ENCODE measurements at places on chromosomes 5 and 9.

DNA sequence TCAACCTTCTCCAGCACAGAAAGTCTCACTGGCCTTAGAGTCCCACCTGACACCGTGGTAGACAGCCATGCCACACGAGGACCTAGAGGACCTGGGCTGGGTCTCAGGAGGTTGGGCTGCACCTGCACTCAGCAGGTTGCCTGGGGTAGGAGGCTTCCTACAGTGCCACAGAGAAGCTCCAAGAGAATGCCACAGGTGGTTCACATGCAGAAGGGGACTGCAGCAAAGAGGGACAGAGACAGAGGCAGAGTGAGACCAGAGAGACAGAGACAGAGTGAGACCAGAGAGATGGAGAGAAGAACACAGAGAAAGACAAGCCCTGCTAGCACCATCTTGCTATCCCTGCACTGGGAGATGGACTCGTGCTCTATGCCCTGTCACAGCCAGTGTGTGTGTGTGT is 5.7 kb downstream of the CAMK2A start:
- no peak for DNase-seq

GRCh38 chr9:8349376-8349775 is 549.8 kb upstream of the DMAC1 start:
- no peak for DNase-seq

DNA sequence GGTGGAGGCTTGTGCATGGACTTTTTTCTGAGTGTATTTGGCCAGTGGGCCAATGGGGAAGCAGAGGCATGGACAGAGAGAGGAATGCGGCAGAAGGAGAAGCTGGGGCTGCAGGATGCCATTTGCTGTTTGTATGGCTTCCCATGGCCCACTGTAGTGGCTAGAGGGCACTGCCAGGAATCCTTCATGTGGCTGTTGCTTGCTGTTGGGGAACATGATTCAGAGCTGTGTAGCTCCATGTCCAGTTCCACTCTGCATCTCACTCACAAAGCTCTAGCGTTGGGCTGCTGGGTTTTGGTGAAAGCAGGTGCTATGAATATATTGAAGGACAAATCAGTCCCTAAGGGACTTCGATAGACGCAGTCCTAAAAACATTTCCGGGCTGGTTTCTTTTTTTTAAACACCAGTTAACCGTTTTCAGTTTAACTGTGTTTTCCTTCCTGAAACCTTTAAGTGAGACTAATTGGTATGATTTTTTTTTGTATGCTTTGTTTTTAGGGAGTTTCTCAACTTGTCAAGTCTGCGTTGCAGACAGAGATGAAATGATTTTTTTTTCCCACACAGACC is 51.3 kb downstream of the SLC22A5 start:
- DNase-seq = no peak

DNA sequence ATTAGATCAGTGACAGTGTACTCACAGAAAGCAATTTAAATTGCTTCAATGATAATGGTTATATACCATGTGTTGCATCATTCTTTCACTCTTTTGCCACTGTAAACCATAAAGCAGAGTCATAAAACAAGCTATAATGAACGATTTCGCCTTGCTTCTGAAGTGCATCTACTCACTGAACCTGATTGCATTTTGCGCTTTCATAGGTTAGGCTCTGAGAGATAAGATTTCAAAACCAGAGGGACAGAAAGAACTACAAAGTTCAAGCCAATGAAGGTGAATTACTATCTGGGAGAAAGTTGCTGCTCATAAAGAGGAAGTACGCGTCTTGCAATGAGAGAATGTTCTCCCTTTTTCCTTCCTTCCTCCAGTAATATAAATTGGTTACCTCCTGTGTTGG is 412.7 kb downstream of the CETN3 start:
- DNase-seq = no peak

- DNase-seq = no peak
Observed at GRCh38 chr9:114189823-114190562, 34.7 kb downstream of the COL27A1 start.

DNA sequence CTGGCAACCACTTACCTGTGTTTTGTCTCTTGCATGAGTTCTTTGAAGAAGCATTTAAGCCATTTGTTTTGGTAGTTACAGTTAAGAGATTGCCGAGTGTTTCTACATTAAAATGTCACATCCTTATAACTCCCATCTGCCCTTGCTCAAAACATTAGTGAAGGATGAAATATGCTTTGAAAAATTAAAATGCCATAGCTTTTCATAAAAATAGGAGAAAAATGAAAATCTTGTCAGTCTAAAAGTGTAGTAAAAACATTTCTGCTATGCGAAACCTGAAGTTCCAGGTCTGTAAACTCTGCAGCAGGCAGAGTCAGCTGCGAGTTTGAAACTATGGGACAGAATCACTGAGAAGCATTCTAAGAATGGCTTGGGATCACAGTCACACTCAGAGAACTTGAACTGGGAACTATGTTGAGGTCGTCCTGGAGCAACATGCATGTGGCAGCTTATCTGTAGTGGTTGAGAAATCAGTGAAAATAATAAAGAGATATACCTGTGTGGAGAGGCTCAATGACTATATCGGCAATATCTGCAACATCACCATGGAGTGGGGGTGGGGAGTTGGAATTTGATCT is 67.4 kb downstream of the RASGRF2 start:
- no peak for DNase-seq

- DNase-seq = no peak
Observed at GRCh38 chr9:92794426-92794825, 29.8 kb upstream of the BICD2 start.

- DNase-seq = no peak
Observed at GRCh38 chr9:119868694-119869093, 499.5 kb upstream of the BRINP1 start.

- no peak for DNase-seq
Observed at GRCh38 chr9:132919614-132920268, 24.7 kb downstream of the TSC1 start.

- DNase-seq = no peak
Observed at GRCh38 chr5:65663804-65664521, 39.1 kb downstream of the SHLD3 start.

DNA sequence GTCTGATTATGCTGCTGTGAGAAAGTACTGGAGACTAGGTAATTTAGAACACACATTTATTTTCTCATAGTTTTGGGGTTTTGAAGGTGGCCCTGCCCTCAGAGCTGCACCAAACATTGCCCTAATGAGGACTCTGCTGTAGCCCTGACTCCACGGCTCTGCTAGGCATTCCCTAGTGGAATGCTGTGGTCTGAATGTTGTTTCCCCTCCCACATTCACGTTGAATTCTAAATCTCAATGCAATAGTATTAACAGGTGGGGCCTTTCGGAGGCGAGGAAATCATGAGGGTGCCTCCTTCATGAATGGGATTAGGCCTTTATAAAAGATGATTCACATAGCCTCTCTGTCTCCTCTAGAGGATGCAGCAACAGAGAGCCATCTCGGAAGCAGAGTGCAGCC is 25.7 kb downstream of the GADD45G start:
- no peak for DNase-seq

DNA sequence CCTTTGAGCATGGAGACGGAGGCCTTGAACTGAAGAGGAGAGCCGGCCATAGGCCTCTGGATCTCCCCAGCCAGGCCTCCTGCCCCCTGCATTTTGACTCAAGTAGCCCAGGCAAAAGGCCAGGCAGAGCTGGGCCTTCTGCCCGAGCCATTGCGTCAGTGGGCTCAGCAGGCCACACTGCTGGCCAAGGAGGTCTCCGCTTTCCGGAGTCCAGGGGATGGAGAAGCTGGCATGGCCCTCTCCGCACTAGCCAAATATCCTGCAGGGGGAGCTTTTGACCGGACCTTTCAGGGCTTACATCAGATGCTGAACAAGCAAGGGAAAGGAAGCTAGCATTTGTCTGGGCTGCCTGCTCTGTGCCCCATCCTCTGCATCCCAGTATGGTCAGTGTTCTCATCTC is 386.8 kb downstream of the TRIM36 start:
- DNase-seq = no peak

DNA sequence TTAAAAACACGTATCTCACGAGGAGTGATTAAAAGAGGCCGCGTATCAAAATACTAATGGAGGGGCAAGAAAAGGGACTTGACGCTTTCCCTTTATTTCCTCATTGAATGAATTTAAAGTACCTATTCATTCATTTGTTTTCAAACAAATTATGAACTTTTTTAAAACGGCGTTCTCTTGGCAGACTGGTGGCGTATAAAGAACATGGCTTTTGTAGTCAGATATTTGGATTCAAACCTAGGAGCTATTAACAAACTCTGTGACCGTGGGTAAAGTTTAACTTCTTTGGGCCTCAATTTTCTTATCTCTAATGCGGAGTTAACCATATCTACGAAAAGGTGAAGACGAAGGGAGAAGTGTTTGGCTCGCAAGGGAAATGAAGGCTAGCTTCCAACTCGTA is 876 bp downstream of the CAAP1 start:
- DNase-seq = no peak

- no peak for DNase-seq
Observed at GRCh38 chr9:134234001-134234660, 69.8 kb upstream of the RNU6ATAC start.

DNA sequence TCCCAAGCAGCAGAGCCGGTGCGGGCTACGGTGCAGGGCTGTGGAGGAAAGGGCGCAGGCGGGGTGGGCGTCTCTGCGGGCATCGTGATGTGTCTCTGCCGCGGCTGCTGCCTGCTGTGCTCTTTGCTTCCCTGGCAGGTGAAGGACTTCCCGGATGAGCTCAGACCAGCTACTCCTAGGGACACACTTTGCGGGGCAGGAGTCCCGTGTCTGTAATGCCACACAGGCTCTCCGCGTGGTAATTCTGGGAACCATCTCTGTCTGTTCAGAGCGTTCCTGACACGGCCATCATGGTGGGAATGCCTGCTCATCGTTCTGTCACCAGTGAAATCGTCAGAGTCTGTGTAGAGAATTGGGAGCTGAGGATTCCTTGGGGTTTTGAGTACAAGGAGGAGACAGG is 235.5 kb downstream of the FANCC start:
- no peak for DNase-seq

- no peak for DNase-seq
Observed at GRCh38 chr5:140318792-140319191, 15.9 kb upstream of the PFDN1 start.

DNA sequence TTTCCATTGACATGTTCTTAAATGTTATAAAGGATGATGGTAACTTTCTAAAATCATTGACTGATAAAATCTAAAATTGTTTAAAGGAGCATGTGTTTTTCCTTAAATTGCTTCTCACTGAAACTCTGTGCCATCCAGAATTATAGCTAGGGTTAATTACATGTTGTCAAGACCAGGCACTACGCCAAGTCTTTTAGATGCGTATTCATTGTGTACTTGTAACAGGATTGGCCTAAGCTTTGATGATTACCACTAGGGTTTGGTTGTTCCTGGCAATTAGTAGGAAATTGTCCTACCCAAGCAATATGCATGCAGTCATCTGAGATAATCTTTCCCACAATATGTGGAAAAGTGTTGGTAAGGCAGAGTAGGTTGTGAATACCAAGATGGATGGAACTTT is 43.8 kb downstream of the PRKACG start:
- DNase-seq = no peak

GRCh38 chr5:176415240-176415951 is 943 bp downstream of the CLTB start:
- no peak for DNase-seq

DNA sequence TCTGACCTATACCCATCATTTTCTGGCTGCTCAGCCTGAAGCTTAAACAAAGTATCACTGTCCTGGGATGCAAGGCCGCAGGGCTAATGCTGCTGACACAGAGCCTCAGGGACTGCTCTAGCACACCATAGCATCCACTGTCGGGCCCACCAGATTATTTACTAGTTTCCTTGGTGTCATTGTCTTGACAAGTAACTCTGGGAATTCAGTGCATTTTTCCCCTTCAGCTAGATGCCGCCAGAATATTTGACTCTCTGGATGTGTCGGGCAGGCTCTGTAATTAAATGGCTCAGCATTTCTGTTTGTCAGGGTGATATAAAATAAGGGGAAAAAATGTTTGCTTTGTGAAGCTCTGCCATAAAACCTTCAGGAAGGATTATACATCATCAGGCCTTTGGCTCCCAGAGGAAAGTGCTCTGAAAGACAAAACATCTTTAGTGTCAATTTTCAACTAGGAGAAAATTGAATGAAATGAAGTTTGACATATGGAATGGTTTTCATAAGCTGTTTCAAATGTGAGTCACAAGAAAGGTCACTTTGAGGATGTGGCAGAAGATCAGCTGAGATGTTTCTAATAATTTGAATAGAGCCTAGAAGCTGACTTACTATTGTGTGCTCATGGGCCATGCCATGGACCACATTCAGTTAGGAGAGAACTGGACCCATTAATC is 350.1 kb downstream of the TMEM232 start:
- DNase-seq = no peak

GRCh38 chr5:131384616-131385214 is 120.9 kb downstream of the CDC42SE2 start:
- DNase-seq = no peak

DNA sequence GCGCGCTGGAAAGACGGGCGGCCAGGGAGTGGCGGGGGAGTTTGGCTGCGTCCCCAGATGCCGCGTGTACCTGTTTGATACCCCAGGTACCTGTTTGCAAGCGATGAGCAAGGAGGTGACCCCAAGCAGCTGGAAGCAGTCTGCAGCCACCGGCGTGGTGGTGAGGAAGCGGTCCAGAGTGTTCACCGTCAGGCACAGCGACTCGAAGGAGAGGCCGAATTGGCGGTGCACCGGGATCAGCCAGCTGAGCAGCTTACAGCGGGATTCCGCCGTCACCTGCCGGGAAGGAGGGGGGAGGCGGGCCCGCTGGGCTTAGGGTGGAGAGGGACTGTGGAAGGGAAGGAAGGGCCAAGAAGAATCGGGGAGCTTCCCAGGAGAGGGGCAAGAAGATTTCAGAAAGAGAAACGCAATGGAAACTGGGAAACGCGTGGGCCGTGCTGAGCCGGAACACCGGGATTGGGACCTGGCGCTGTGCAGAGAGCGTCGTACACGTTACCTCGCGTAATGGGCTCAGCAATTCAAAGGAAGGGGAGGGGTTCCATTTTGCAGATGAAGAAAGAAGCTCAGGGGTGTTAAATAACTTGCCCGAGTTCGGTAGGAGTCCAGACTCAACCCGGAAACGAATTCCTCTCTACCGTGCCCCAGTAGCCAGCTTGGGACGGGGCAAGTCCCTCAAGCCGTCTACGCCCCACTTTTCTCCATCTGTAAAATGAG is 980 bp downstream of the CCNO start:
- DNase-seq = peak; percentile 70
